Activated B cell treated with CpG ODN at 0.5 μM for 24 hours (primary cell): ENCODE measurements at places on chromosomes 3 and 15.

DNA sequence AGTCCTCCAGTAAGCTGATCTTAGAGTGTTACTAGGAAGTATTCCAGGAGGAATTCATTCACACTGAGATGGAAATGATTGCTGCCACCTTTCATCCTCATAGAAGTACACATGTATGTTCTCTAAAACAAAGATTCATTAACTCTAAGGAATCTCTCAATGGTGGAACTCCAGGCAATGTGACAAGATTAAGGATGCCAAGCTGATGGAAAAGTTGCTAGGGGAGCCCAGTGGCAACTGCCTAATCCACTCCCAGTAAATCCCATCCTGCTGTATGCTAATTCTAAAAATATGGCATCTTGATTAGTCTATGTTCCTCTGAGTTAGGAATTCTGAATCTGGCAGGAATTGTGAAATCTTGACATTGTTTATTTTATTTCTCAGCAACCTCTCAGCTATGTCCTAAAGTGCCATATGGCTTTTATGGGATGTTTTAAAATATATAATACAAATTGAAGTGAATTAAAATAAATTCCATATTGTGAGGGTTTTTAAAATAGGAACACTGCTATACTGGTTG lies 210.0 kb upstream of the TRIM42 start:
- no peak for DNase-seq

DNA sequence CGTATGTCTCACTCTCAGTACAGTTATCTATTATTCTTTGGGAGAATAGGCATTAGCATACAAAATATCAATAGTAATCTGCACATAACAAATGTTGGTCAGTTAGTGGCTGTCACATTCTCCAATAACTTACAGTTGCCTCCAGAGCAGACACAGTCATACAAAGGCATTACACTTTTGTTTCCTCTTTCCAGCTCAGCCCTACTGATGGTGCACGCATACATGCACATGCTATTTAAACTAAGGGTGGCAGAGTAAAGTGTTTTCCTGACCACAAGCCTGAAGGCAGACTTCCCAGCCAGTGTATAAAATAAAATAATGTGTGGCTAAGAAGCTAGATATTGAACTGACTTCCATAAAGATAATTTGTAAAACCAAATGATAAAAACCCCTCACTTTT lies 47.6 kb downstream of the PHLDB2 start:
- DNase-seq, result no peak

DNA sequence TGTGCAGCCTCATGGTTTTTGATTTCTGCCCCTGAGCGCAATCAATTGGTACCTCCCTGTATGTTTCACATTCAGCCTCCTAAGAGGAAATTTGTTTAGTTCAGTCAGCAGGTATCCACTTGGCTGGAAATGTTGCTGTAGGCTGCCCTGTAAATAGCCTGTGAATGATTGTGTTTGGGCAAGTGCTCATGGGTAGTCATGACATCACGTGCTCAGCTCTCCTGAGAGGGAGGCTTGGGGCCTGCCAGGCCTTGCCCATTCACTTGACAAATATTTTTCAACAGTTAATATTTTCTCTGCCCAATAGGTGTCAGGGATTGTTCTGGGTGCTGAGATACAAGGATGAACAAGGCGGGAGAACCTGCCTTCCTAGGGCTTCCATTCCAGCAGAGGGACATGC lies 13.3 kb downstream of the HRH1 start:
- DNase-seq, result no peak

DNA sequence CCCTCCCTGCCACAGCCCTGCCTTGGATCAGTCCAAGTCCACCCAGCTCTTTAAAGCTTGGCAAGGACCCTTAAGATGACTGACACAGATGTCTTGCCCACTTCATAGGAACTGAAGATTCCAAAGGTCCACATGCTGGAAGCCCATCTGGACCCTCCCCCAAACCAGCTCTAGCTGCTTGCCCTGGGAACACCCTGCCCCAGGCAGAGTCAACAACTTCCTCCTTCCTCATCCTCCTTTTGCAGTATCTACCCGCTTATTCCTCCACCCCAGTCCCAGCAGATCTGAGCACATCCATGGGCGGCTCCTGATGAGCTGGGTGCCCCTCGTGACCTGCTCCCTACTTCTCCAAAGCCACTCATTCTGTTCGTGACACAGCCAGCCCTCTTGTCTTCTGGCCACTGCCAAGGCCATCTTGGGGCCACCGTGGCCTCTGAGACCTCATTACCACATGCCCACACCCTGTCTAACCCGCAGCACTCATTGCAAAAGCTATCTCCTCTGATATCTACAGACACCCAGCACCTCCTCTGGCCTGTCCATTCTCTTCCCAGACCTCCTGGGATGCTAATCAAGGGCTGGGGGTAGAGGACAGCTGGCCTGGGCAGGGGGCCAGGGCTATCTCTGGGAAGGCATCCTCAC lies 2.0 kb upstream of the PFKFB4 start:
- DNase-seq, result no peak

- no peak for DNase-seq
These were observed 1.1 kb upstream of the ECT2 start for GRCh38 chr3:172749230-172749965.

DNA sequence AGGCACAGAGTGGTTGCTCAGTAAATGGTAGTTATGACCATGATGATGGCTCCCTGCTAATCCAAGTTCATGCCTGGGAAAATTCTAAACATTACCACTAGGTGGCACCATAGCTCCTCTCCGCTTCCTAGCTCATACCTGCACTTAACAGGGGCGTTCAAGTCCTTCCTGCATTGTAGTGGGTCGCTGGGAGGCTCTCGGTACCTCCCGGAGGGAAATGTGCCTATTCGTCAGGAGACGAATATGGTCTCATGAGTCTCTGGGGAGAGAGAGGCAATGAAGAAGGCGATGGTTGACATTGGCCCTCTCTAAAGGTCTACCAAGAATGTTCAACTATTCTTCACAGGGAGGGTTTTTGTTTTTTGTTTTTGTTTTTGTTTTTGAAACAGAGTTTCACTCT lies 10.9 kb downstream of the MESP1 start:
- DNase-seq, result no peak

GRCh38 chr15:90774731-90775514 lies 57.8 kb downstream of the BLM start:
- no peak for DNase-seq
